ENCODE measurements at places on chromosomes 5 and 9. TPM values are rescaled to one million over a fixed set of nuclear protein-coding genes. Genes with fewer than 3 reads are reported as not detected.

MINAR2 gene
- total RNA-seq = not detected

DNA sequence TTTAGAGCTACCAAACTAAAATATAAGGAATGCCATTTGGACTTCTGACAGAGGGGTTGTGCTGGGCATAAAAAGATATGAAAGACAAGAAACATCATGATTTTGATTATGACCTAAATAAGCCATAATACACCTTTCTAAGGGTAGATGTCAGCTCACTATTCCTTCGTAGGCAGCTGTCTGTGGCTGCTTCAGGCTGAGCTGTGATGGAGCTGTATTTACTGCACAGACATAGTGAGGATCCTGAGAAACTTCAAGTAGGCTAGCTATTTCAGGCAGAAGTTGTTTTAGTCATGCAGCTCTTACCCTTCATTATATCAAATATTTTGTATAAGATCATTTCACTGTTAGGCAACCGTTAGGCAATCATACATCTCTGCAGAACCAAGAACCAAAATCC, 511.7 kb downstream of the CDH12 start:
- DNase-seq = no peak

GRCh38 chr9:131702911-131703310, 37.0 kb downstream of the RAPGEF1 start:
- DNase-seq = no peak

ANKRD34B gene
- total RNA-seq = 0.62 TPM

GRCh38 chr9:121312169-121312568, 44.2 kb downstream of the GSN start:
- no peak for DNase-seq

LRRC14B gene
- total RNA-seq = not detected

- DNase-seq = no peak
Observed at GRCh38 chr5:6833406-6833805, 120.2 kb downstream of the TENT4A start.

DNA sequence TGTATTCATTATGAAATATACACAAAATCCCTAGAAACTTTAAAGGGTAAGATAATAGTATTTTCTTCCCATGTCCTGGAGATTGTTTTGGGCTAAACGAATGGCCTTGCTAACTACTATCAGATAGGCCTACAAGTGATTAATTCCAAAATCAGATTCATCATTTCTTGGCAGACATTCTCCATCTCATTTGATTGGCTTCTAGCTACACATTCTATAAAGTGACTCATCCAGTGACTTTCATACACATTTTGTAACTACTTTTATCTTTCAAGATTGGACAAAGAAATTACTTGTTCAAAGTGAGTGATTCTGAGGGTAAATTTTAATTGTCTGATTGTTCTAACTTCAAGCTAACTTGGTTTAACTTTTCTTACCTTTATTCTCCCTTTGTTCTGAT, 93.3 kb downstream of the RAPGEF6 start:
- DNase-seq = no peak

IRX1 gene
- not detected for total RNA-seq

GRCh38 chr9:130960522-130961378, 21.7 kb upstream of the FIBCD1 start:
- DNase-seq = no peak

- DNase-seq = no peak
Observed at GRCh38 chr9:14511452-14511851, 181.8 kb downstream of the ZDHHC21 start.

DNA sequence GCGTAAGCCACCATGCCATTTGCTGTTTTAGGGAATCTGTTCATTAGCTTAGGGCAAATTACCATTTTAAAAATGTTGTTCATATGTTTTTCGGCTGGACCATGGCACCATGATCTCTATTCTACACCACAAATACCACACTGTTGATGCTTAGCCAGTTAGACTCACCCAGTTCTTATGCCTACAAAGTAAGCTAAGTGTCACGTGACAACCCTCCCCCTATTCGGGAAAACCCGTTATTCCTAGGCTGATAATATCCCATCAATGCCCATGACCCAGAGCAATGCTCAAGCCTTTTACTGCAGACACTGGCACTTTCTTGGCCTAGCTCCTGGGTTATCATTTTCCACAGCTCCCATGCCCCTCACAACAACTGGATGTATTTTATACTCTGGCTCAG, 280.3 kb upstream of the KLF9 start:
- no peak for DNase-seq

GRCh38 chr9:16642421-16643109, 227.9 kb downstream of the BNC2 start:
- DNase-seq = no peak

GRCh38 chr5:104498281-104498680, 935.7 kb upstream of the NUDT12 start:
- no peak for DNase-seq

DNA sequence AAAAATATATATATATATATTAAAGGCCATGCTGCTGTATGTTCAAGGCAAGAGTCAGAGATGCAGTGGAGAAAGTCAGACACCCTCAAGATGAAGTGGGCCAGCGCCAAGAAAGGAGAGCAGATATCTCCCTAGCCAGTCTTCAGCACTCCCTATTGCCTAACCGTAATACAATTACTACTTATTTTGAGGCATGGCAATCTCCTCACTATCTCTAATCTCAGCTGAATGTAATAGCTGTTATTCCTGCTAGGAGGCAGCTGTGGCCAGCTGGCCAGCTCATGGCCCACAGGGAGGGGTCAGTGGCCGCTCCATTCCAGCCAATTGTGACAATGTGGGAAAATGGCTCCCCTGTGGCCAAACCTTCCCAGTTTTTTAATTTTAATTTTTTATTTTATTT, 87.5 kb upstream of the FBXW11 start:
- no peak for DNase-seq

GRCh38 chr5:153256-153655, 38.0 kb upstream of the LRRC14B start:
- DNase-seq = no peak

Measured in endothelial cell (in vitro differentiated cells).